Fibroblast of skin of back (primary cell): ENCODE measurements at places on chromosomes 1 and 21.

DNA sequence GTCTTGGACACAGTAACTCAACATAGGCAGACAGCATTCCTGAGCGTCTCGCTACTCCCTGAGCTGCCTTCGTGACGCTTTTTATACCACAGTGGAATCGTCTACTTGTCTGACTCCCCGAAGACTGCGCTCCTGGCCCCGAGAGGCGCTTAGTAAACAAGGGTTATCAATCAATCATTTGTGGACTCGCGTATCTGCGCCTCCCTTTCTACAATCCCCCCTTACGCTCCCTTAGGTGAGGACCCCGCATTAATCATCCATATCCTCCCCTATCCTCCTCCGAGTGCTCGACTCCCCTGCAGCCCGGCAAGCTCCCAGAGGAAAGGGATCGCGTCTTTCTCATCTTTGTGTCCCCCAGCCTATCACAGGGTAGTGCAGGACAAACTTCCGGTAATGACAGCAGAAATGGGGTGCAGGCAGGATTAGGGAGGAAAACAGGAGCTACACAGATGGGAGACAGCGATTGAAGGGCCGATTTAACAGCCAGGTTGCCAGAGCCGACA lies 522 bp downstream of the TMEM59 start:
- DNase-seq, result peak; percentile 72

GRCh38 chr1:56516539-56517252 lies 62.7 kb downstream of the PLPP3 start:
- DNase-seq, result peak; percentile 30

DNA sequence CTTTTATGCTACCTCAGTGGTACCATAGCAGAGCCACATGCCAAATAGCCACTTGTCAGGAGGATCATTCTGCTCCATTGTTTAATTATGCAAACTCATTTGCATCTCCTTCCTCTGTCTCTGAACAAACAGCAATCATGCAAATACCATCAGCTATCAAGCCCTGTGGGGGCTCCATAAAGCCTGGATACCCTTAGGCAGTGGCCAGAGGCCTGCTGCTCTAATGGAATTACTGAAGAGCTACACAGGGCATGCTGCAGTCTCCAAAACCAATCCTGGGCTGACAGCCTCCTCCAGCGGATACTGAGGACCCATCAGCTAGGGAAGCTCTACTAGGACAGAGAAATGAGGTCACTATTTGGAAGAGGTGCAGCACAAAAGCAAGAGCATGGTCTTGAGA lies 376.3 kb downstream of the KCNH1 start:
- no peak for DNase-seq

- DNase-seq, result no peak
Observed at GRCh38 chr1:22780696-22781095, 70.1 kb downstream of the EPHB2 start.

DNA sequence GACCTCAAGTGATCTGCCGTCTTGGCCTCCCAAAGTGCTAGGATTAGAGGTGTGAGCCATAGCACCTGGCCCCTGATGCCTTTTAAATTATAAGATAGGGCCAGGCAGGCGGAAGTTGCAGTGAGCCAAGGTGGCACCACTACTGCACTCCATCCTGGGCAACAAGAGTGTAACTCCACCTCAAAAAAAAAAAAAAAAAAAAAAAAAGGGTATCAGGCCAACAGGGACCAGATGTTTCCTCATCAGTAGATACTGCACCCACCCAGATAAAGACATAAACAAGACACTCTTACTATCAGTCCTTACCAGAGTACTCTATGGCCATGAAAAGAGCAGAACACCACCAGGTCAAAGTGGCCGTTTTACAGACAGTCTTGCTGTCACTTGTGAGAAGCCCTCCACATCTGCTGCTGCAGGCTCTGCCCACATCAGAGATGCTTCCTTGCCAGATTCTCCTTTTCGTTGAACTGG lies 3.3 kb downstream of the C21orf58 start:
- DNase-seq, result no peak

DNA sequence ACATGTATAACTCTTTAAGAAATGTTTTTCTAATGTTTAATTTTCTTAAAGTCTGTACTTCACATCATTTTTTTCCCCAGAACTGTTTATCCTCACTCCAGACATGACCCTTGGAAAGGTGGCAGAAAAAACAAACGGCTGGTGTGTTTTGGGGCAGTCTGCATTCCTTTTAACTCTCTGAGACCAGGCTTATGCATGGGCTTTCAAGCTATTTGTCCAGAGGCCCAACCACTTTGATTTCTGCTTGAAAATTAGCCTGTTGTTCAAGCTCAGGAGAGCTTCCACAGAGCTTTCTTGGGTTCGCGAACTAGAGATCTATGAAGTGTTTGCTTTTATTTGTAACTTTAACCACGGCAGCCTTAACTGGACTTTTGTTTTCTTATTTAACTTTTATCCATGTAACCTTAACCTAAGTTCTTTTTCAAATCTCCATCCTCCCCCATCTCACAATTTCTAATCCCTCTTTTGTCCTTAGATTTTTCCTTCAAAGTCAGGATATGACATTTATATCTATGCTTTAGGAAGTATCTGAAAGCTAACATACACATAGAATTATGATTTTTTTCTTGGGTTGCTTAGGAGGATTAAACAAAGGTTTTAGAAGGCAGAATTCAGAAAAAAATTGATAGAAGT lies 111.8 kb downstream of the FGGY start:
- no peak for DNase-seq

DNA sequence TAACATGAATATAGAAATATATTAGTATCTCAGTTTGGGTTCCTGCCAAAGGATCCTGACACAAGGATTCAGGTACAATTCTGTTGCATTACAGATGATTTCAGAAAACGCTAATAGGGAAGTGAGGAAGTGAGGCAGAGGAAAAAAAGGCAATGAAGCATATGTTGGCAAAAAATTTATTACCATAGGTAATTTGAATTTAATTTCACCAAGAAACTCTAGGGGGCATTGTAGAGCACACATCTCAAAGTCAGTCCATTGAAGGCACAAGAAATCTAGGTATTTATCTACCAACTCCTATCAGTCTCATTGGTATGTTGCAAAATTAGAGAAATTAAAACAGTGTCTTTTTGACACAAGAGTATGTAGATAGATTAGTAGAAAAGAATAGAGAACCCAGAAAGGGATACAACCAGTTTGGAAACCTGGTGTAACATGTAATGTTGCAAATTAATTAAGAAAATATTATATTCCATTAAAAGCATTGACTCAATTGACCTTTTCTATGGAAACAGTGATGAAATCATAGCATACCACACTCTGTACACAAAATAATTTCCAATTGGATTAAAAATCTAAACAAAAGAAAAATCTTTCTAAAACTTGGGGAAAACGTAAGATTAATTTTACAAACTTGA lies 104.9 kb upstream of the SNX7 start:
- peak; percentile 13 for DNase-seq

GRCh38 chr21:45290948-45291612 lies 3.4 kb upstream of the POFUT2 start:
- DNase-seq, result peak; percentile 52

GRCh38 chr1:45456531-45456930 lies 34.4 kb downstream of the TESK2 start:
- no peak for DNase-seq

- DNase-seq, result peak; percentile 75
Observed at GRCh38 chr1:23167353-23168078, 1.1 kb downstream of the LUZP1 start.

GRCh38 chr1:55490547-55490946 lies 275.4 kb upstream of the USP24 start:
- DNase-seq, result peak; percentile 87

DNA sequence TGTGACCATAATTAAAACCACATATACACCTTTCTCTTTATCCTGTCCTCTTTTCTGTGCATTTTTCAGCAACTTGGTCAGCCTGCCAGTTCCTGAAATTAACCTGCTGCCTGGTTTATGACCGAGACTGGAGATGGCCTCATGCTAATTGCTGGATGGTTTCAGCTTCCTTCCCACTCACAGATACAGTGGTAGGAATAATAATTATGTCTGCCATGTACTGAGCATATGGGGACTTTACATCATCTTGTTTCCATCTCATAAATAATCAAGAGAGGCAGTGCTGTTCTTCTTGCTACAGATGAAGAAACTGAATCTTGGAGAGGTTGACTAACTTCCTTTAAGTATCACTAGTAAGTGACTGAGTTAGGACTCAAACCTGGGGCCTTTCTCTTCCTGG lies 148.2 kb downstream of the NOS1AP start:
- DNase-seq, result no peak

- DNase-seq, result peak; percentile 43
Observed at GRCh38 chr1:9271283-9271682, 21.4 kb upstream of the SPSB1 start.

DNA sequence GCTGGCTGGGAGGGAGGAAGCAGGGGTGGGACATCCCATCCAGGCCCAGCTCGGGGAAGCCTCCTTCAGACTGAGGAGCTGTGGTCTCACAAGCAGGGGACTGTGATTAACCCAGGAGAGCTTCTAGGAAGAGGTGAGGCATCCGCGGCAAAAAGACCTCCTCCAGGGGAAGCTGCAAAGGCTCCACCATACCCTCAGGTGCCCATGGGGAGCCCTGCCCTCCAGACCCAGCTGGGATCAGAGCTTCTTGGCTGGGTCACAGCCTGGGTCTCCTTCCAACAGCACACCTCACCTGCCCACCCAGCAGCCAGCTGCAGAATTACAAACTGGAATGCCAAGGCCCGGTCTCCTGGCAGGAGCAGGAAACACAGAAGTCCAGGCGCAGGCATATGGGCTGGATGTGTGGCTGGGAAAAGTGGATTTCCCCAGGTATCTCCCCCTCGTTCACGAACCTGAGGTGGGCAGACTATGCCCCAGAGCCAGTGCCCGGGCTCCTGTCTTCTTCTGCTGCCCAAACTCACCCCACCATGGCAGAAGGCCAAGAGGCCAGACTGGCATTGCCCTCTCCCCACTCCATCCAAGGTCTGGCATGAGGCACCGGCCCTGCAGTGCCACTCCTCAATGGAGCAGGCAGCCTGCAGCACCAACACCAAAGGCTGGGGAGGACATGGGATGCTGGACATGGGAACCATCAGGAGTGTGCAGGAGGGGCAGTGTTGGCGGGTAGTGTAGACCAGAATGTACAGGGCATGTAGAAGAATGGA lies 15.4 kb upstream of the ARF1 start:
- DNase-seq, result no peak

- DNase-seq, result no peak
Observed at GRCh38 chr1:212677573-212677972, 22.1 kb downstream of the BATF3 start.

- DNase-seq, result peak; percentile 56
Observed at GRCh38 chr1:13749543-13750341, 49.8 kb downstream of the PRDM2 start.

DNA sequence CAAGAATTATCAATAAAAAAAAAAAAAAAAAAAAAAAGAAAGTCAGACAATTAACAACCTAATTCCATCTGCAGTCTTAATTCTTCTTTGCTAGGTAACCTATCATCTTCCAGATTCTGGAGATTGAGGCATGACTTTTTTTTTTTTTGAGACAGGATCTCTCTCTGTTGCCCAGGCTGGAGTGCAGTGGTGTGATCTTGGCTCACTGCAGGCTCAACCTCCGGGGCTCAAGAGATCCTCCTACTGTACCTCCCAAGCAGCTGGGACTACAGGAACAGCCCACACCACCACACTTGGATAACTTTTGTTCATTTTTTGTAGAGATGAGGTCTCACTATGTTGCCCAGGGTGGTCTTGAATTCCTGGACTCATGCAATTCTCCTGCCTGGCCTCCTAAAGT lies 4.6 kb upstream of the RAD54L start:
- no peak for DNase-seq

DNA sequence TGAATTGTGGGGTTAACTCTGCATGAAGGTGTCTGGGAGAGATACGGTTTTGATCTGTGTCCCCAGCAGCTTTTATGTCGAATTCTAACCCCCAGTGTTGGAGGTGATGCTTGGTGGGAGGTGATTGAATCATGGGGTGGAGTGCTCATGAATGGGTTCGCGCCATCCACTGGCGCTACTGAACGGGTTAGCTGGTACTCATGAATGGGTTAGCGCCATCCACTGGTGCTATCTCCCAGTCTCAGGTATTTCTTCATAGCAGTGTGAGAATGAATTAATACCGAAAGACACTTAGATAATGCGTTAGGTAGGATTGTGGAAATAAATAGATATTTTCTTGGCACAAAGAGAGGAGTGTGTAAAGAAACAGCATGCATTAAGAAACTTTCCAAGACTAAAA lies 32.9 kb upstream of the CLDN8 start:
- DNase-seq, result no peak

GRCh38 chr1:107357376-107357775 lies 216.5 kb downstream of the NTNG1 start:
- peak; percentile 12 for DNase-seq

- DNase-seq, result peak; percentile 93
Observed at GRCh38 chr1:221868593-221869303, 126.9 kb upstream of the DUSP10 start.

GRCh38 chr1:194476872-194477271 lies 1290.5 kb upstream of the B3GALT2 start:
- peak; percentile 80 for DNase-seq

DNA sequence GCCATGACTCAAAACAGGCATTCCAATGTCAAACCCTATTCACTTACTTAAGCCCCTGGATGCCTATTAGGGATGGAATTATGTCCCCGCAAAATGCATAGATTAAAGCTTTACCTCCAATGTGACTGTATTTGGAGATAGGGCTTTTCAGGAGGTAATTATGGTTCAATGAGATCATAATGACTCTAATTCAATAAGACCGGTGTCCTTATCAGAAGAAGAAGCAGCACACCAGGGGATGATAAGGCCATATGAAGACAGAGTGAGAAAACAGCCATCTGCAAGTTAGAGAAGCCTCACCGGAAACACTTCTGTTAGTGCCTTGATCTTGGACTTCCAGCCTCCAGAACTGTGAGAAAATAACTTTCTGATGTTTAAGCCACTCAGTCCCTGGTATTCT lies 1131.8 kb upstream of the TMPRSS15 start:
- DNase-seq, result no peak

- DNase-seq, result no peak
Observed at GRCh38 chr1:25245809-25246599, 1.2 kb downstream of the RSRP1 start.

GRCh38 chr21:38170704-38171682 lies 85.8 kb upstream of the KCNJ15 start:
- DNase-seq, result peak; percentile 48

- DNase-seq, result no peak
Observed at GRCh38 chr1:221099747-221100595, 220.7 kb downstream of the HLX start.

- DNase-seq, result no peak
Observed at GRCh38 chr1:118262865-118263264, 77.8 kb upstream of the SPAG17 start.

DNA sequence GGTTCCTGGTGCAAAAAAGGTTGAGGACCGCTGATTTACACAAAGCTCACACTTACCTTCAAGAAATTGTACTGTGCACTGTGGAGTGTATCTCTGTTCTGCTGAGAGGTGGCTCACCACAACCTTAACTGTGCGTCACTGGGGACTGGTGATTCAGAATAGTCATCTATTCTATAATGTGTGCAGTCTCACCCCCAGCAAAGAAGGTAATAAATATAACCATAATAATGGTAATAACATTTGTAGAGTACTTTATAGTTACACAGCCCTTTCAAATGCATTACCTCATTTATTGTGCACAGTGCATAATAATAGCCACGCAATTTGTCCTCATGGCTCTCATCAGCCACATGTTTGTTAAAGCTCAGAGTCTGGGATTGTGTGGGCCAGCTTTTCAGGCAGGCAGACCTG lies 59.4 kb upstream of the DUSP10 start:
- no peak for DNase-seq

GRCh38 chr1:38727684-38728584 lies 131.6 kb downstream of the RRAGC start:
- DNase-seq, result peak; percentile 86
